AG08395 (cell line): ENCODE measurements at places on chromosomes 6 and 20.

- DNase-seq: peak; percentile 70
Observed at GRCh38 chr20:36808317-36809257, 35.0 kb upstream of the DSN1 start.

- peak; percentile 5 for DNase-seq
Observed at GRCh38 chr6:70763754-70764510, 96.2 kb downstream of the SMAP1 start.

GRCh38 chr20:36572701-36573102, 695 bp upstream of the TGIF2 start:
- DNase-seq: no peak

DNA sequence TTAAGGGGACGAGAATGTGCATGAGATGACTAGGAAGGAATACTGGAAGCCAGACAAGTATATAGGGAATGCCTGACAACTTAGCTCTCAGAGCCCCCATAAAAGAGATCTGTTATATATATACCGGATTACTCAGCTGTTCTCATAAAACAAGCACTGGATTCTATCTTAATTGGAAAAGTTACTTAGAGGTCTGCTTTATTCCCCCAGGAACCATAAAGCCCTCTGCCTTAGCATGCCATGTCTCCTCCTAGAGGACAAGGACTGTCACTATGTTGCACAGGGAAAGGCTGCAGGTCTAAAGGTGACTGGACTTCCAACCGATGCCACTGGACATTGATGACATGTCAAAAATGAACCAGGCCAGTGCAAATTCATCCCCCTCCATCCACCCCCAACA, 6.4 kb downstream of the EXOC2 start:
- peak; percentile 17 for DNase-seq

- no peak for DNase-seq
Observed at GRCh38 chr6:125647391-125647790, 102.0 kb upstream of the HEY2 start.

GRCh38 chr20:17651129-17651759, 30.8 kb downstream of the RRBP1 start:
- peak; percentile 61 for DNase-seq

- no peak for DNase-seq
Observed at GRCh38 chr20:59783641-59784010, 149.8 kb downstream of the SYCP2 start.
